ENCODE measurements at places on chromosomes 2 and 18.

GRCh38 chr18:29181151-29181901 lies 1004.4 kb upstream of the CDH2 start:
- no peak for DNase-seq

GRCh38 chr2:120236316-120236715 lies 13.1 kb upstream of the TMEM185B start:
- DNase-seq, result no peak

DNA sequence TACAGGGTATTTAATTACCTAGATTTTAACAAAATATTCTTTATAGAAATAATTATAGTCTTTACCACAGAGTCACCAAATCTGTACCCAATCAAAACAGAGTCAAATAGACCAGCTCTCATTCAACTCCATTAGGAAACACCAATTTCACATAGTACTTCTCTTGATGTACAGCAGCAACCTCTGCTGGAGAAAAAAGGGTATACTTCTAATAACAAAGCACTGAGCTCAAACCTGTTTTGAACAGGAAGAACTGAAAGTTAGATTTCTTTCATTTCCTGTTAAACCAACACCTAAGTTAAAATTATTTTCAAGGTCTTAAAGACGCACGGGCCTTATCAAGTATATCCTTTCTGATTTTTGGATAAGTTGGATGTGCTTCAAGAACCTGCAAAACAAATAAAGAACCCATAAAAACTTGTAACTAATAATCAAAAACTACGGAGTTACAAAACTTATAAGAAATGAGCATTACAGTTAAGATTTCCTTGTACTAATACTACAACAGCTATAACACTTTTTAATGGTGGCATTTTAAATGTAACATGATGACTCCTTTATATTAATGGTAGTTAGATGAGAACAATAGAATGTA lies 79.0 kb downstream of the TTC21B start:
- no peak for DNase-seq

DNA sequence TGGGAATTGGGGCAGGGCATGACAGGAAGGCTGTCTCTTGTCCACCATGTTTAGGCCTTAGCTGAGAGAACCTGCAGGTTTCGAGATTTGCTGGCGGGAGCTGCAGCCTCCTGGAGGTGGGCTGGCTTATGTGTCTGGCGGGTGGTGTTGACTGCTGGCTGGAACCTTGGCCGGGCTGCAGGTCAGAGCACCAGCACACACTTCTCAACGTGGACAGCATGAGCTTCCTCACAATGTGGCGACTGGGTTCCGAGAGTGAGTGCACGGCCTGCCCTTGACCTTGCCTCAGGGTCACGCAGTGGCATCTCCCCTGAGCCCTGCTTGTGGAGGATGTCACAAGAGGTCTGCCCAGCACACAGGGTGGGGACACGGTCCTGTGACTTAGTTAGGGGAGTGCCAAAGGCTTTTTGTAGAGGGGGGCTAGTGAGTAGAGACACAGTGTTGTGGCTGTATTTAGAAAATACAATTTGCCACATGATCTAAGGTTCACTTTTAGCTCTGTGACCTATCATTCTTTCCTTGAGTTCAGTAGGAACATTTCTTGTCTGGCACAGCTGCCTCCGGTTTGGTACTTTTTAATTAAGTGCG lies 134.8 kb downstream of the SEPTIN10 start:
- DNase-seq, result no peak

GRCh38 chr2:231573698-231574421 lies 18.8 kb upstream of the TEX44 start:
- no peak for DNase-seq

GRCh38 chr2:170928824-170929685 lies at the start of gene GORASP2:
GORASP2 (plus strand) TSS chr2:170929253; CDS start chr2:170929341, 88 bp downstream.
- peak; percentile 97 for DNase-seq

DNA sequence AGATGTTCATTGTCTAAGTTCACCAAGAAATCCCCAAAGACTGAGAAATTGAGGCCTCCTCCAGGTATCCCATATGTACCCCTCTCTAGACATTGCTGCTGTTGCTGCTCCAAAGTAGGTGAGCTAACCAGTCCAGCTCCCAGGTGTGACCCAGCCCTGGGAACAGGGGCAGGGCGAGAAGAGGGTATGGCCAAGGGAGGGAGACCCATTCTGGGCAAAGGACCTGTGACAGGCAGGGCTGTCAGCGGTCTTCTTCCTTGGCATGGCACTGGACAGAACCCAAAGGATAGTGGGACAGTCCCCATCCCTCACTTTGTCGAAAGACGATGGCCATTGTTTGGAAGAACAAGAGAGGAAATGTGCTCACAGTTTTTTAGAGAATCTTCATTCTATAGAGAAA lies 7.2 kb upstream of the INO80C start:
- DNase-seq, result no peak

GRCh38 chr18:75714766-75715165 lies 287.3 kb upstream of the SMIM21 start:
- no peak for DNase-seq

GRCh38 chr2:185990861-185991525 lies 252.4 kb downstream of the FSIP2 start:
- DNase-seq, result no peak

GRCh38 chr2:9311488-9311887 lies 104.9 kb downstream of the ASAP2 start:
- DNase-seq, result no peak

DNA sequence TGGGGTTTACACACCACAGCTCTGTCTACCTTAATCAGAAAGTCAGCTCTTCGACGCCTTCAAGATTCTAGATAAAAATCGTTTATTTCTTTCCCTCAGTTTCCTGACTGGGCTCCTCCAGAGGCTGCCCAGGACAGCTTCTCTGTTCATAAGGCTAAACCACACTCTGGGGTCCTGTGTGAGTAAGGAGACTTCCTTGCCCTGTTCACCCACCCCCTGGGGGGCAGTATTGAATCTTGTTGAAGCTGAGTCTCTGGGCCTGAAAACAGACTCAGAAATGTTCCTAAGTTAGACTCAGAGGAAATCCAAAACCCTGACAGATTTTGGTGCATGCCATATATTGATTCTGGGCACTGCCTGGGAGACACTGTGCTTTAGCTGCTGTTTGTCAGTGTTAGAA lies 43.0 kb downstream of the G6PC2 start:
- no peak for DNase-seq

DNA sequence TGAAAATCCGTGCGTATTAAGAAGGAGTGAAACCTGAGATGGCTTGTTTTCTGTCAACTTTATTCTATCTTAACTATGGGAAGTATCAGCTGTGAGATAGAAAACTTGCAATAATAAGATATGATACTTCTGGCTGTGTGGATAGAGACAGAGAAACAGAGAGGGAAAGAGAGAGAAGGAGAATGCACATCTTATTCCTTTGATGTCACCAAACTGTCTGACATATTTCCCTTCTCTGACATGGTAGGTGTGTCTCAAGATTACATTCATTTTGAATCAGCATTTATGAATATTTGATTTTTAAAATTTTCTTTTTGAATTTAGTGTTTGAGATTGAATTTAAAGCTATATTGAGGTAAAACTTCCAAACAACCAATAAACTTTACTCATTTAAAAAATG lies 69.4 kb downstream of the CDC42EP3 start:
- no peak for DNase-seq

DNA sequence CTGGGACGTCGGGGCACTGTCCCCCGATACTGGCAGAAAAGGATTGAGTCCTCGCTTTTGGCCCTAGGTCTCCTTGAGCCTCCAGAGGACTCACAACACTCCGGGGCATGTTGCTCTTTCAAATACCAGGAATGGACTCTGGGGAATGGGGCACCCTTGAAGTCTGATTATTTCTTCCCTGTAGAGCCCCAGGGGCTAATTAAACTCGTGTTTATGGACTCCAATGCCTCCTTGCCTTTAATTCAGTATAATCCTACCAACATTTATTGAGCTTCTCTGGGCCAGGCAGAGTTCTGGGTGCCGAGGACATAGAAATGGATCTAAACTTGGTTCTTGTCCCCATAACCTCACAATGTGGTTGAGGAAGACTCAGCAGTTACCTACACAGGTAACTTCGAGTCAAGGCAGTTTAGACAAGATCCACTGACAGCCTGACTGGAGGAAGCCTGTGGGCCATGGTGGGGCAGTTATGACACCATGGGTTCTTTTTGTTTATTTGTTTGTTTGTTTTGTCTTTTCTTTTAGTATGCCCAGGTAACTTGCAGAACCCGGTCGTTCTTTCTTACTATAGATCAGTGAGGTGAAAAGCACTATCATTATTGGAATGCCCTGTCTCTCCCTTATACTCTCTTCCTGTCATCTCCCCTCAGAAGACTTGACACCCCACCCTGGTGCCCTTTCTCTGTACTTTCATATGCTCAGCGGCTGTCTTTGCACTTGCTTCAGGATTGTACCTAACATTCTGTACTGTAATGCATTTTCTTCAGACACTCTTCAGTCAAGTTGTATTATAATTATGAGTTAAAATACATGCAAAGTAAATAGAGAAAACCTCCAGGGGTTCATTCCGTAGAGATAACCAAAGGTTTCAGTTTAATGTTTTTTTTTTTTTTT lies 3.2 kb downstream of the CFLAR start:
- no peak for DNase-seq

GRCh38 chr2:38190542-38191218 lies 114.7 kb upstream of the CYP1B1 start:
- DNase-seq, result no peak

- DNase-seq, result no peak
Measured at GRCh38 chr2:37564356-37564755, 107.1 kb downstream of the CDC42EP3 start.

DNA sequence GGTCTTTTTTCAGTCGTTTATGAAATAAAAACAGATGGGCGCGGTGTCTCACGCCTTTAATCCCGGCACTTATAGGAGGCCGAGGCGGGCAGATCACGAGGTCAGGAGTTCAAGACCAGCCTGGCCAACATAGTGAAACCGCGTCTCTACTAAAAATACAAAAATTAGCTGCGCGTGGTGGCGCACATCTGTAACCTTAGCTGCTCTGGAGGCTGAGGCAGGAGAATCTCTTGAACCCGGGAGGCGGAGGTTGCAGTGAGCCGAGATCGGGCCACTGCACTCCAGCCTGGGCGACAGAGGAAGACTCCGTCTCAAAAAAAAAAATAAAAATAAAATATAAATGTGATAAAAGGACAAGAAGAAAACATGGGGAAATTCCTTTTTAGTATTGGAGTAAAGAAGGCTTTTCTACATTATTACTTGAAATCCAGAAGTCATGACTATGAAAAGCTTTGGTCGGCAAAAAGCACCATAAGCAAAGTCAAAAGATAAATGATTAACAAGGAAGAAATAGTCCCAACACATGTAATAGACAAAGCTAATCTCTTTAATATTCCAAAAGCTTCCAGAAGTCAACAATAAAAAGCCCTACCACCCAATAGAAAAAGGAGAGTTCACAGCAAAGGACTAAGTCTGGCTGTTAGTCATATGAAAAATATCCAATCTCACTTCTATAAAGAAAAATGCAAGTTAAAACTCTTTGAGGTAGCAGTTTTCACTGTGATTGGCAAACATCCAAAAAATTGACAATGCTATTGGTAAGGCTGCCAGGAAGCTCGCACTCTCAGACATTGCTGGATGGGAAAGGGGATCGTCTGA lies 1.4 kb upstream of the FAM168B start:
- no peak for DNase-seq

GRCh38 chr18:60754413-60755009 lies 381.9 kb upstream of the MC4R start:
- no peak for DNase-seq

DNA sequence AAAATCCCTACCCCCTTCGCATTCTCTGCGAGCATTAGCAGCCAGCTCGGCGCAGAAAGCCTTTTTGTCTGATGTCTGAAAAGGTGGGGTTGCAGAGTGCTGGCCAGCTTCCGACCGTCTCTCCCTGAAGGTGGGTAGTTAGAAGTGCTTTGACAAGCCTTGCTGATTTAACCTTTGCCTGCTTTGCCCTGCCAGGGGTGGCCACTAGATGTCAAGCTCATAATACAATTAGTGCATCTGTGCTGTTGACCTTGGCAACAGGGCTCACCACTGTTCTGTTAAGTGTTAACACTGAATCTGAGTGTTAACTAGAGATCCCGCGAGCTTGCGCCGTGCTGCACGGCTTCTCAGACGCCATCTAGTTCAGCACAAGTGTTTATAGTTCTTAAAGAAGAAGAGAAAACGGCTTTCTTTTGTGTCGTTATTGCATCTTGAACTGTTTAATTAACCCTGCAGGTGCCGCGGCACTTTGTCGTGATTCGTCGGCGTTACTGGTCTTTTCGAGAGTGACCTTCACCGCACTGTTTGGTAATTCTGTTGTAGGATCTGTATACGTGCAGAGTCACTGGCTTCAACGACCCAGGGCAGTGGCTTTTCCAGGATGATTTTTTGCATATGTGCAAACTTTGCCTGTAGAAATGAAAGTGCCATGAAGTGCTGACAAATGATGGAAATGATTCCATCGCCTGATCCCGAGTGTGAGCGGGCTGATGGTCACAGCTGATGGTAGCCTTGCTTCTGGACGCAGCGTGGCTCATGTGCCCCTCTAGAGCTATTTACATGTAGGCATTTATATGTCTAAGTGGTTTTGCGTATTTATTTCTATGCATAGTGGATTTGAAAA lies 5.5 kb downstream of the SALL3 start:
- no peak for DNase-seq

DNA sequence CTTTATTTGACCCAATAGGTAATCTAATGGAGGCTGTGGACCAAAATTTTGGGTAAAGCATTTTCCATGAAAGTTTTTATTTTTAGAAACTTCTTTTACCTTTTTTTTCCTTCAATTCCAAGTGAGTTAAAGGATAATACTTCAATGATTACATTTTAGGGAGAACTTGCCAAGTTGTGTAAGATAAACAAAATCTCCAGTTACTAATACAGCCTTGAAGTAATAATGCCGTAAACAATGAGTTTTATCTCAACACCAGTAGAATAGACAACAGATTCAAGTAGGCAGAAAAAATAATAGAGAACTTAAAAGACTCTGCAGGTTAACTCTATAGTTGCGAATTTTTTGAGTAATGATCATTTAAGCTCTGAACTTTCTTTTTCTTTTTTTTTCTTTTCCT lies 807.4 kb downstream of the CNTNAP5 start:
- DNase-seq, result no peak

DNA sequence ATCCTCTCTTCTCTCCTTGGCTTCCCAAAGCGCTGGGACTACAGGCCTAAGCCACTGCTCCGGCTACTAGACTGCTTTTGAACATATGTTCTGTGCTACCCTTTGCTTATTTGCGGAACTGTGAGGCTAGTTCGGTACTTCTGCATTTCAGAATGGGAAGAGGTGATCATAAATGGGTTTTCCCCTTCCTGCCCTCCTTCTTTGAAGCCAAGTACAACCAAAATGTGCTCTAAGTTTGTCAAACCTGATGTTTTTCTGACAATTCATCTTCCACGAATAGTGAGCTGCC lies 1.7 kb upstream of the ESCO1 start:
- no peak for DNase-seq

All from activated CD8-positive, alpha-beta memory T cell treated with anti-CD3 and anti-CD28 coated beads for 24 hours (primary cell).